Gastrocnemius medialis (tissue), 4 donors: ENCODE measurements at places on chromosomes 4 and X.

DNA sequence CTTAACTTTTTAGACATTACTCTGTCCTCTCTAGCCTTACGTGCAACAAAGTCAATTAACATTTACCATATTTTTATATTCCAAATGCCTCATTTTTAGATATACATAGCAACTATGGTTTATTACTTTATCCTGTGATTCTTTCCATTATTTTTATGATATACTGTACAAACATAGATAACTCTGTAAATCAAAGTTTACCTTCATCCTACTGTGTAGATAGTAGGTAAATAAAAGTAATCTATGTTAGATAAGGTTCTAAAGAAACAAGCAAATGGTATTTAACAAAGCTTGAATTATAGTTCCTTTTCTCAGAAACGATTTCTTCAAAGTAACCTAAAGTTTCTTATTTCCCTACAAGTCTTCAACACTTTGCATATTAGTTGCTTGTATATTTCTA lies 350.0 kb downstream of the GALNTL6 start:
- DNase-seq: no peak

- DNase-seq: no peak
These were observed 42.9 kb downstream of the F8 start for GRCh38 chrX:154979629-154980028.

DNA sequence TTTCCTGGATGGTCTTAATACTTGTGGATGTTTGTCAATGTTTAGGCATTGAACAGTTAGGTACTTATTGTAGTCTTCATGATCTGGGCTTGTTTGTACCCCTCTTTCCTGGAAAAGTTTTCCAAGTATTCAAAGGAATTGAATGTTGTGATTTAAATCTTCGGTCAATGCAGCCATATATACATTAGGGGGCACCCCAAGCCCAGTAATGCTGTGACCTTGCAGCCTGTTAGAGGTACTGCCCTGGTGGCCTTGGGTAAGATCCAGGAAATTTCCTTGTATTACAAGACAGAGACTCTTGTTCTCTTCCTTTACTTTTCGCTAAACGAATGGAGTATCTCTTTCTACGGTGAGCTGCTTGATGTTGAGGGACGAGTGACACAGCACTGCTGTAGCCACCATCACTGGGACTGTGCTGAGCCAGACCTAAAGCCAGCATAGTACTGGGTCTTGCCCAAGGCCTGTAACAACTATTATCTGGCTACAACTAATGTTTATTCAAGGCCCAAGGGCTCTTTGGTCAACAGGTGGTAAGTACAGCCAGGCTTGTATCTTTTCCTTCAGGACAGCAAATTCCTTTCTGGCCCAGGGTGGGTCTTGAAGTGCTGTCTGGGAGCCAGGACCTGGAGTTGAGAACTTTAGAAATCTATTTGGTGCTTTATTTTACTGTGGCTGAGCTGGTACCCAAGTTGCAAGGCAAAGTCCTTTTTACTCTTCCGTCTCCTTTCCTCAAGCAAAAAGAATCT lies 118.3 kb upstream of the ATOH1 start:
- DNase-seq: no peak

- DNase-seq: no peak
These were observed 136.0 kb downstream of the FAM53A start for GRCh38 chr4:1547856-1548826.

DNA sequence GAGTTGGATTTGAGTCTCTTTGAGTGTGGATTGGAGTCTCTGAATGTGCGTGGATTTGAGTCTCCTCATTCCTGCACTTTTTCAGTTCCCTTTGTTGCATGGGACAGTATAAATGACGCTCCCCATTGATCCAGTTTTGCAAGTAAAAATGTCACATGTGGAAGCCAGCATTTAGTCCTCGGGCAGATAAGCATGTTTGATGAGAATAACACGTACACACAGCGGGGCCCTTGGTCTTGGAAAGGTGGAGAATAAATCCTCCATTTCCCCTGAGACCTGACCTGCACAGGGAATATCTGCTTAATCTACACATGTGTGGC lies 8.1 kb downstream of the P2RY8 start:
- DNase-seq: no peak

GRCh38 chr4:25258980-25259578 lies 25.2 kb downstream of the PI4K2B start:
- no peak for DNase-seq

DNA sequence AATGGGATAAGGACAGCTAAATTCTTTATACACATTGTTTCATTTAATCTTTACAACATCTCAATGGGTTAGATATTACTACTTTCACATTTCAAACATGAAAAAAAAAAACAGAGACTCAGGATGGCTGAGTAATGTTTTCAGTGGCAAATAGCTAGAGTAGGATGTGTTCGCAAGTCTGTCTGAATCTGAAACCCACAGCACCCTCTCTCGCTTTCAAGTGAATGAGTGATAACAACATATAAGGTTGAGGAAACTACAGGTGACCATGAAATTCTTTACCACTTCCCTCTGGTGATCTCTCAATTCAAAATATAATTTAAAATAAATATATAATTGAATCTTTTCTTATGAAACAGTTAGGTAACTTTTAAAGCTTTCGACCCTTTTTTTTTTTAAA lies 162.6 kb downstream of the PRR32 start:
- no peak for DNase-seq

- DNase-seq: no peak
These were observed 62.2 kb downstream of the FMR1NB start for GRCh38 chrX:148043271-148043855.

GRCh38 chrX:119635799-119636198 lies 29.6 kb upstream of the NKRF start:
- DNase-seq: no peak

GRCh38 chr4:151484396-151485102 lies 75.6 kb downstream of the FHIP1A start:
- no peak for DNase-seq

- DNase-seq: no peak
These were observed 3.5 kb upstream of the TAB3 start for GRCh38 chrX:30892591-30892990.

DNA sequence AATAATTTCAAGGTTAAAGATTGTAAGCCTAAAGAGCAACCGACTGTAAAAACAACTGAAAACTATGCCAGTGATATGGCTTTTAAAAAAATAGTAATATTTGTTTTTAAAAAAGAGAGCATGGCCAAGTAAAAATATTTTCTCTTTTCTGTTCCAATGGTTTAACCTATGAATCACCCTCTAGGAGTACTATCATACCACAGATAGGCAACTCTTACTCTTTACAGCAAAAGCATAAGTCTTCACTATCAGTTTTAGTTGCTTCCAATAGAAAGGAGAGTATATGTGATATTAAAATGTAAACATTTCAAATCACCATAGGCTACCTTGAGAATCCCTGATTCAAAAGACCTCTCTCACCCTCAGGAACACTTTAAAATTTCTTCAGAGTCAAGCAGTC lies 102.6 kb downstream of the AMELX start:
- DNase-seq: no peak

DNA sequence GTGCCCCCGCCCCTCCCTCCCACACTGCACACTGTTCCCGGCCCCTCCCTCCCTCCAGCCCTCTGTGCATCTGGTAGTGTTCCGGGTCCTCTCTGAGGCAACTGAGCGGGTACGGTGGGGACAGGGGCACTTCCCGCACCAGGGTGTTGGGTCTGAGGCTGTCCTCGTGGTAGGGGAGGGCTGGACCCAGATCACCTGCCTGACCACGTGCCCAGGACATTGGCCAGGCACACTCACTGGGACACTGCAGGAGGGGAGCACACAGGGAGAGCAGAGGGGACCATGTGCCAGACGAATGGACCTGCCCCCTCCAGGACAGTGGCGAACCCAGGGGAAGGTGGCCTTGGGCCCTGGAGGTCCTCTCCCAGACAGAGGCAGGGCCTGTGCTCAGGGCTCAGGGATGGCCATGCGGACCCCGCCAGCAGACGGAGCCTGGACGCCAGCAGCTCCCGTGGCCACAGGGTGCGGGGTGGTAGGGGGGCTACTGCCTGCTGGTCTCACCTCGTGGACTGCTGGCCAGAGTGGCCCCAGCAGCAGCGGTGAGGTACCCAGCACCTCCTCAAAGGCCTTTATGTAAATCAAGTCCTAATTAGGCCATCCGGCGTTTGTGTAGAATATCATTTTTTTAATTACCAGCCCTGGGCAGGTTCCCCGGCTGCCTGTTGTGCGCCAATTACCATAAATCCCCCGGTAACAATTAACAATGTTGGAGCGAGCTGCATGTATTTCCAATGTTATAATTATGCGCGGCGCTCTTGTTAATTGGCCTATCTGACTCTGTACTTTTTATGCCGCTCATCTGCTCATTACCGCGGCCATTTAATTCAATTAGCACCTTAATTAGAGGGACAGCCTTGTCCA lies 106.9 kb downstream of the FAM53A start:
- no peak for DNase-seq

GRCh38 chr4:56181140-56181953 lies 205.9 kb downstream of the AASDH start:
- DNase-seq: no peak

DNA sequence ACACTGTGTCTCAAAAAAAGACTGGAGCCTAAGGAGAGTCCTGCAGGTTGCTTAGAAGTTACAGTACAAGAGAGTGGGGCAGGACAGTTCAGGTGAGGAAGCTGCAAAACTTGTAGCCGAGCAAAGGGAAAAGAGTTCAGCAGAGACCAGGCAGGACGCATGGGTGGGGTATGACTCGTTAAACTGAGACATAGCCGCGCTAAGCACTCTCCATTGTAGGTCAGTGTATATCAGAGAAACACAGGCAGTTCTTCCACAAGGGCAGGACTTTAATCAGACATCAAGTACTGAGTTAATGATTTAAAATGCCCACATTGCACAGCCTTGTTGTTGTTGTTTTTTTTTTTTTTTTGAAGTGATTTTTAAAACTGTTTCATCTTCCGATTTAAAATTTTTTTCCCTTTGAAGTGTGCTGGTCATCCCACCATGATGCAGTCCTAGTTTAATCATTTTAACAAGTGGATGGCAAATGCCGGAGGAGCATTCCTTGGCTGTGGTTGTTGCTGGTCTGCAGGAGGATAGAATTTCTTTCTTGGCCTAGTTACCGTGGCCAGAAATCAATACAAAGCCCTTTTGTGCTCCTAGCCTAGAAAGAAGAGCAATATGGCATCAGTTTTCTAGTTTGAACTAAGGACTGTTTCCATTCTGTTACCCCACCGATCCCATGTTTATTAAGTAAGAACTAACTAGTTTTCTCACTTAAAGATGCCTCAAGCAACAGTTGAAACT lies 10.3 kb downstream of the LAP3 start:
- no peak for DNase-seq

DNA sequence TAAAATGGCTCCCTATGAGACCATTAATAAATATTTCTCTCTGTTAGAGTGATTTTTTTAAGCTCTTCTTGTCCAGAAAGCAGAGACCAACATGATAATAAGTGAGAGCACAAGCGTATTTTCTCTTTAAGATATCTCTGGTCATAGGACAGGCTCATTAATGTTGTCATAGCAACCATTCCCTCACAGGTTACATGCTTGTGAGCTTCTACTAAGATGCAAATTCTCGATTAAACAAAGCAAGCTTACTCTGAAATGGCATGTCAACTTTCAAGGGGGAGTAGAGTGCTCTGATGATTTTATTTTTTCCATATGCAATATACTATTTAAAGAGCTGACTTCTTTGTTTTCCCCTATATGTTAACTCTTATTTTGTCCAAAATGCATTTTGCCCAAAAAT lies 487.2 kb upstream of the LCORL start:
- no peak for DNase-seq

- no peak for DNase-seq
These were observed 36.7 kb downstream of the KLF8 start for GRCh38 chrX:56268888-56269287.

GRCh38 chrX:134530845-134531244 lies 70.9 kb downstream of the HPRT1 start:
- no peak for DNase-seq

DNA sequence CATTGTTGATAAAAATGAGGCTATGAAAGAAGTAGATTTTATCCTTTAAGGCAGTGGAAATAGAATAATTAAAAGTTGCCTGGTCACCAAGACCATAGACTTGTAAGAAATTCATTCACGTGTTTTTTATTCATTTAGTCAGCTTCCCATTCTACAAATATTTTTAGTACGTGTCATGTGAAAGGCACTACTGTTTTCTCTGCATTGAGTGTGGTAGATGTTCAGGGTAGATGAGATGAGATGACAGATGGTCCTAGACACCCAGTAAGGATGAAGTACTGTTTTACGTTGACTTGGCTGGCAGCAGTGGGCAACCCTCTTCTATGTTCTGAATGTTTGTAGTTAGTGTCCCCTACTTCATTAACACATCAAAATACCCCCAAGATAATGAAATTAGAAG lies 228.1 kb downstream of the ARHGAP24 start:
- no peak for DNase-seq
